ENCODE measurements at places on chromosomes 7 and 10.

DNA sequence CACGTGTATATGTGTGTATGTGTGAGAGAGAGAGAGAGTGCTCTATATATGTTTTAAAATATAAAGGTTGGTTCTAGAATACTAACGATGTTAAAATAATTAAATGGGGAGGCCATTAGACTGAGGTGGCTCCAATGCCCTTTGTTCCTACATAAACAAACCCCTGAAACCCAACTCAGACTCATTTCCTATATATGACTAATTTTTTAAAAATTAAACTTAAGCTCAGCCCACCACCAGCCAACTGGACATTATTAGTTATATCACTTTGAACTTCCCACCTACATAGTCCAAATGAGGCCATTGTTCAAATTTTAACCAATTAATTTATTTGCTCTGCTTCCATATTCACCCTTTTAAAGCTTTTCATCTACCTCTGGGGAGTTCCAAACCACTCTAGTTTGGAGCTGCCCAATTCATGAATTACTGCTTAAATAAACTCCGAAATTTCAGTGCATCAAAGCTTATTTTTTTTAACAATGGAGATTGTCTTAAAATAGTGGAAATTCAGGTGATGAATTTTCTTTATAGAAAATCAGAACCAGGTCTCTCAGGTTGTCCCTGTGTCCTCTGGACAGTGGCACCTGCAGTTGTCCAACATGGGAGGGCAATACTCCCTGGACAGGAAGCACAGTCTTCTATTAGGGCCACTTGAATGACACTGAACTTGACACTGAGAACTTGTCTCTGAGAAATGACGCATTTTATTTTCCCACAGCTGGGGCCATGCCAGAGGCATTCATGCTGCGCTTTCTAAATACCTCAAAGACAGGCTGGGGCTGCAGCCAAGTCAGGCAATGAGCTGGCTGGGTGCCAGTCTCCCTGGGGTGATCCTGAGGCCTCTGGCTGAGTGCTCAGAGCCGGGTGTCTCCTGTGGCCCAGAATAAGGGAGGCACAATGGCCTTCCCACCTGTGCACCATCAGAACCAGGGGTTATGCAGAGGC lies 109.5 kb upstream of the TMEM72 start:
- peak; percentile 51 for DNase-seq

- no peak for DNase-seq
These were observed 28.0 kb downstream of the DNAJC1 start for GRCh38 chr10:21975378-21975990.

DNA sequence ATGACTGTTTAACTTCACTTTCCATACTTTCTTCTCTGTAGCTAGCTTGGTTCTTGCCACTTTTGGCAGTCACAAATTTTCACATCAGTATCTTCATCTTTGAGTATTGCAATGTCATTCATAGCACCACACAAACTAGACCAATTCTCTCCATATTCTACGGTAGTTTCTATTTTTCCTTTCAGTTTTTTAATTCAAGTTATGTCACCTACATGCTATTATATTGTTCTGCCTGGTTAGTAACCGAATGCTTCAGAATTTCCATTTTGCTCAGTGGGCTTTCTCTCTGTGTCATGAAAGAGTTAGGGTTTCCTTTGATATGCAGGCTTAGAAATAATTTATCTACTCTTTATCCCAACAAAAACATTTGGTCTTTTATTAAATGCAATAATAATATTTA lies 896.5 kb downstream of the GATA3 start:
- DNase-seq: no peak

- peak; percentile 43 for DNase-seq
These were observed 173.3 kb downstream of the LSM5 start for GRCh38 chr7:32316839-32317238.

GRCh38 chr7:41955893-41956675 lies 253.2 kb upstream of the INHBA start:
- peak; percentile 82 for DNase-seq

DNA sequence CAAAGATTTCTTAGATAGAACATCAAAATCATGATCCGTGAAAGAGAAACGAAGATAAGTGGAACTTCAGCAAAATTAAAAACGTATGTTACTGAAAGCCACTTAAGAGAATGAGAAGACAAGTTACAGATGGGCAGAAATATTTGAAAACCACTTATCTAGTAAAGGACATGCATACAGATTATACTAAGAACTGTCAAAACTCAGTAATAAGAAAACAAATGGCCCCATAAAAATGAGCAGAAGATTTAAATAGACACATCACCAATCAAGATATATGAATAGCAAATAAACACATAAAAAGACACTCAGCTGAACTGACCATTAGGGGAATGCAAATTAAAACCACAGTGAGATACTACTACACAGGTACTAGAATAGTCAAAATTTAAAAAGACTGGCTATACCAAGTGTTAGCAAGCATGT lies 343.7 kb downstream of the PTEN start:
- DNase-seq: no peak

GRCh38 chr7:71130031-71130679 lies 1.8 kb upstream of the GALNT17 start:
- DNase-seq: no peak

DNA sequence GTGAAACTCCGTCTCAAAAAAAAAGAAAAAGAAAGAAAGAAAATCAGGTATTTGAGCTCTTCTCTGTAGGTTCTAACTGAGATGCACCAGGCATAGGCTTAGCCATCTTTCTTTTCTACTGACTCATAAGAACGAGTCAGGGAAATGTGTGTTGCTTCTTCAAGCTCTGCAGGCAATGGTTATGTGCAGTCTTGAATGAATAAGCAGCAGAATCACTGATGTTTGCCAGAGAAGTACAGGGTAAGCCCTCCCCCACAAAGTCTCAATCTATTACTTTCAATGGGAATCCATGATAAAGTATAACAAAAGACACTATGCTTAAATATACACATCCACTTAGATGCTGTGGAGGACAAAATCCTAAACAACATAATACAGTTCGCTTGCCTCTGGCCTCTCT lies 239.2 kb downstream of the PARD3 start:
- no peak for DNase-seq

- DNase-seq: no peak
These were observed 266.9 kb downstream of the TNS3 start for GRCh38 chr7:47314728-47315607.

DNA sequence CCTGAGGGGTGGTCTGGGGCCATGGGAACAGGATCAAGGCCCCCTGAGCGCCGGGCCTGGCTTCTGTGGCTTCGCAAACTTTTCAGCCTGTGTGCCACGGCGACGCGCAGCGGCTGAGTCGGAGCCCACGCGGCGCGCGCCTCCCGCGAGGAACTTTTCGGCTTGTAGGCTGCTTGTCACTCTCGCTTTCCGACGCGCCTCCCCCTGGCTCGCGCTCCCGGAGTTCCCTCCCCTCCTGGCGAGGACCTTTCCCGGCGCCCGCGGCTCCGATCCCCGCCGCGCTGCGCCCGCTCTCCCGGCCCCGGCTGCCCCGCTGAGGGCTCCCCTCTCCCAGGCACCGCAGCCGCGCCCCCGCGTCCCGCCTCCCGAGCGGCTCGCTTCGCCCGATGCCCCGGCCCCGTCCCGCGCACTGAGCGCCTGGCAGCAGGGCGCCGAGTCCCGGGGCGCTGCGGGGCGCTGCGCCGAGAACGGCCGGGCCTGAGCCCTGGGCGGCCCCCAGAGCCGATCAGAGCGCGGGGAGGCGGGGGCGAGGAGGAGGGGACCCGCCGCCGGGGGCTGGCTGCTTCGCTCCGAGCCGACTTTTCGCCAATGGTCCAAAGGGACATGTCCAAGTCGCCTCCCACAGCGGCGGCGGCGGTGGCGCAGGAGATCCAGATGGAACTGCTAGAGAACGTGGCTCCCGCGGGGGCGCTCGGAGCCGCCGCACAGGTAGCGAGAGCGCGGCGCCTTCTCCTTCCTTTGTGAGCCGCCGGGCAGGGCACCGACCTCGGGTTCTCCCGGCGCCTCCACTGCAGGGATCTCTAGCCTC lies at the start of gene CACNB2:
Gene CACNB2, plus strand, starts transcription at position 276 of the 808 bp plus-strand sequence.
- DNase-seq: peak; percentile 69

DNA sequence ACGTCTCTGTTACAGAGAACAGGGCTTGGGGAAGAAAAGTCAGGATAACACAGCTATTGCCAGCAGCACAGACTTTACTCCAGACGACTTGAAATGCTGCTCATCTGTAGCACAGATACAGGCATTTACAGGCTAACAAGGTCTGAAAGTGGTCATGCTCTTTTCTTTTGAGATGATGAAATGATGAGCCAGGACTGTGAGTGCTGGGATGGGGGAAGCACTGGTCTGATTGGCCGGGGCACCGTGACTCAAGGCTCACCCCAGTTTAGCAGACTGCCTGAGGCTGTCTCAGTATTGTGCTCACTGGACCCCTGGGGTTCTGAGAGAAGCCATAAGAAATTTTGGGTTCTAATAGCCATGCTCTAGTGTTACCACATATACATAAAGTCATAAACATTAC lies 12.4 kb downstream of the SMKR1 start:
- DNase-seq: no peak

- DNase-seq: no peak
These were observed 36.0 kb downstream of the ANK3 start for GRCh38 chr10:60353519-60354258.

DNA sequence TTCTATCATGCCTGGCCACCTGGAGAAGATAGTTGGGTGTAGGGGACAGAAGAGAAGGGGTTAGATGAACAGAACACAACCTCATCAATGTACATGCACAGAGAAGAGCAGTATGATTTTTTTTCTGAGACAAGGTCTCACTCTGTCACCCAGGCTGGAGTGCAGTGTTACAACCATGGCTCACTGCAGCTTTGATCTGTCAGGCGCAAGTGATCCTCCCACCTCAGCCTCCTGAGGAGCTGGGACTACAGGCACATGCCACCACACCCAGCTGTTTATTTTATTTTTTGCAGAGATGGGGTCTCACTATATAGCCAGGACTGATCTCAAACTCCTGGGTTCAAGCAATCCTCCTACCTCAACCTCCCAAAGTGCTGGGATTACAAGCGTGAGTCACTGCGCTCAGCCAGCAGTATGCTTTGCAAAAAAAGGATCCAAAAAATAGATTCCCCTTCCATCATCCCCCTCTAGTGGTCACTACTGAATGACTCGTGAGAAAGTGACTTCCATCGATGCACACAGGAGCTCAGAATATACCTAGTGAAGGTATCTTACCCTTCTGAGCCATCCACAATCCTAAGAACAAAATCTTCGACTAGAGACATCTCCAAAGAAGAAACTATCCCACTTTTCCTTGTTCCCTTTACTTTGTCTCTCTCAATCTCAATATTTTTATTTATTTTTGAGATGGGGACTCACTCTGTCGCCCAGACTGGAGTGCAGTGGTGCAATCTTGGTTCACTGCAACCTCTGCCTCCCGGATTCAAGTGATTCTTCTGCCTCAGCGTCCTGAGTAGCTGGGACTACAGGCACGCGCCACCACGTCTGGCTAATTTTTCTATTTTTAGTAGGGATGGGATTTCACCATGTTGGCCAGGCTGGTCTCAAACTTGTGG lies 21.0 kb downstream of the ZCWPW1 start:
- DNase-seq: no peak

- DNase-seq: peak; percentile 52
These were observed 115.3 kb downstream of the SGMS1 start for GRCh38 chr10:50508315-50509051.

GRCh38 chr10:129601737-129602136 lies 134.7 kb downstream of the MGMT start:
- peak; percentile 53 for DNase-seq

- DNase-seq: no peak
These were observed 9.4 kb downstream of the EFCAB10 start for GRCh38 chr7:105571891-105572290.

DNA sequence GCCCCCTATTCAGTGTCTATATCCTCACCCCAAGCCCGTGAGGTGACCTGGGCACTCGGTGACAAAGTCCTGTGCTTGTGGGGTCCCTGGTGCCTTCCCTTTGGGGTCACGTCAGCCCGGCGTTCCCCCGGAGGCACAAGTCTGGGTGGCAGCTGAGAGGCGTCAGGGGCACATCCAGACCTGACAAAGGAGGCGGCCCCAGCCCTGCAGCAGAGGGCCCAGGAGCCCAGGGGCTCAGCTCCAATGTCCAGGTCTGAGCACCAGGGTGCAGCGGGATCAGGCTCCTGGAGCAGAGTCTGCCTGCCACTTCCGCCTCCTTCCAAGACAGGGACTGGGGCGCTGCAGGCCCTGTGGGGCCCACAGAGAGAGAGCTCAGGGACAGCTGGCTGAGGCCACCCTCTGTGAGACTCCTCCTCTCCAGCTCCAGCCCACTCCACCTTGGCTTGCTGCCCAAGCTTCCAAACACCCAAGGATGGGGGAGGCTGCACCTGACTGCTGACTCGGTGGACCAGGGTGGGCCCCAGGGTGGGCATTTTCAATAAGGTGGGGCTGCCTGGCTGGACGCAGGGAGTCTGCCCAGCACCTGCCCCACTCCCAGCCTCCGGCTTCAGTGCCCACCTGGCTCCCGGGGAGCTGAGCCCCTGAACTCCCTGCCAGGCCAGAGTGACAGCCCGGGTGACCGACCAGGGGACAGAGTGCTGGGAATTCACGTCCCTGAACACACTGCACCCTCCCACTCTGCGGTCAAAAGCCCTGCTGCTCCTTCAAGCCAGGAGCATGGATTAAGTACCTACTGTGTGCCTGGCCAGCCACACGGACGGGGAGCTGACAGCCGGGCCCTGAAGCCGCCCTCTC lies 1.0 kb upstream of the KNDC1 start:
- peak; percentile 81 for DNase-seq

GRCh38 chr7:91767820-91768219 lies 112.7 kb downstream of the MTERF1 start:
- DNase-seq: no peak

- DNase-seq: no peak
These were observed 185.5 kb upstream of the SH2B2 start for GRCh38 chr7:102101111-102101551.

- DNase-seq: no peak
These were observed 182.3 kb upstream of the CDCA7L start for GRCh38 chr7:22127835-22128527.

Data from kidney (tissue), 22 donors.